ENCODE measurements at places on chromosomes 5 and 9. TPM values are rescaled to one million over a fixed set of nuclear protein-coding genes. Genes with fewer than 3 reads are reported as not detected.

The PRDM9 gene
- not detected for polyA plus RNA-seq

The OR1J2 gene
- not detected for polyA plus RNA-seq

The SAPCD2 gene
- polyA plus RNA-seq = 1.7 TPM

The ADAM19 gene
- polyA plus RNA-seq = 3.0 TPM

The HAPLN1 gene
- polyA plus RNA-seq = not detected

The EGFL7 gene
- 1.3 TPM for polyA plus RNA-seq

The CBY3 gene
- polyA plus RNA-seq = not detected

The DIAPH1 gene
- 60.2 TPM for polyA plus RNA-seq
